ENCODE measurements at places on chromosomes 5 and 9. TPM values are rescaled to one million over a fixed set of nuclear protein-coding genes. Genes with fewer than 3 reads are reported as not detected.

- no peak for DNase-seq
These were observed 2.3 kb upstream of the ACSL6 start for GRCh38 chr5:132013711-132014110.

Gene PCDHGA9
- polyA plus RNA-seq, result 6.5 TPM

GRCh38 chr9:74551266-74551665, 54.1 kb downstream of the RORB start:
- DNase-seq, result no peak

DNA sequence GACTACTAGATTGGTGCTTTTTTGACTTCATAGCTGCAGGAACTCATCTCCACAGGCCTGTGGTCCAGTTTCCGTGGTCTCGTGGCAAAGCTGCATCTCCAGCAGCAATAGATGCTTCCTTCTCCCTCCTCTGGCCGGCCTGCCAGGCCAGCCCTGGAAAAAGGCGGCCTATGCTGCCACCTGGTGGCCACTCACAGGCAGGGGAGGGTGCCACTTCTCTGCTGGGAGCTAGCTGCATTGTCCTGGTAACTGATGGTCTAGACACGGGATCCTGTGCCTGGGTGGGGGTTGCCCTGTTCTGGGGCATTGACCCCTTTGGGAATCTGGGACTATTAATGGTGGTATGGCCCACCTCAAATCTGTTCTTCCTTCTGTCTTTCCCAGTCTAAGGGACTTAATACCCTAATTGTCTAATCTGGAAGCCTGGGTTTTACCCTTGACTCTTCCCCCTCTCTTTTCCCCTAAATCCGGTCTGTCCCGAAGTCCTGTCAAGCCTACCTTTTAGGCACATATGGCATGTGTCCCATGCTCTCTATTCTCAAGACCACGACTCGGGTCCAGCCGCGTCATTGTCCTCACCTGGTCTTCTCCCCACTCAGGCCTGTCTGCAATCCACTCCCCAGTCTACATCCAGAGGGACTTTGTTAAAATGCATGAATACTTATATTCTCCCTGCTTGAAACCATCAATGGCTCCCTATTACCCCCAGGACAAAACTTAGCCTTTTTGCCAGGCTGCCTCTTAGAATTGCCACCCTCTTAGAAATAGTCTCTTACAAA, 20.1 kb upstream of the PTGS1 start:
- peak; percentile 46 for DNase-seq

GRCh38 chr9:124440786-124441185, 9.5 kb upstream of the ADGRD2 start:
- no peak for DNase-seq
